ENCODE measurements at places on chromosomes 13 and 19.

GRCh38 chr19:33508941-33509614, 12.5 kb downstream of the PEPD start:
- peak; percentile 64 for DNase-seq

DNA sequence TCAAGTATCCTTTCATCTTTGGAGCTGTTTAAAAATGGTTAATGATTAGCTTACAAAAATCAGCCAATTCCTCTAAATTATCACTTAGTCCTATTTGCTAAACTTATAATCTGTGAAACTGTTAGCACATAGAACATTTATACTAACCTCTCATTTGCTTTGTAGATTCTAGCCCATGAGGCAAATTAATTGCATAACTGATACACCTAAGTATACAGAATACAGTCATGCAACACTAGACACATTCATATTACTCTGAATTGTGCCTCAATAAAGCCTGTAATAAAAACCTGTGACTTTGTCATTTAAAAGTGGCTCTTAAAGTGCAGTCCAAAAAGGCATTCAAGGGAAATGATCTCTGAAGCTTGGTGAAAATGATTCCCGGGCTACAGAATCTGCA, 21.0 kb downstream of the SERPINE3 start:
- no peak for DNase-seq

DNA sequence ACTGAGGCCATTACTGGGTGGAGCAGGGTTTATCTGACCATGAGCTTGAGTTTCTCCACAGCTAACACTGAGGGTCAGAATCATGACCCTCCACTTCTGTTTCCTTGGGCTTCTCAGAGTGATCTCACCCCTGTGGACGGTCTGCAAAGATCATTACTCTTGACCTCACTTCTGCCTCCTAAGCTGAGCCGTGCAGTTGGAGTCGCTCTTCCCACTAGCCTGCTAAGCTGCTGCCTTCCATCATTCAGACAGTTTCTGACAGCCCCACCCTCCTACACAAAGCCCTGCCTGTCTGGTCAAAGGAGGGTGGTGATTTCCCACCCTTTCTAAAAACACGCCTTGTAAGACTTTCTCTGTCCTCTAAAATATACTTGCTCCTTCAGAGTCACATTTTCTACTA, 9.3 kb upstream of the FRY start:
- DNase-seq = no peak

GRCh38 chr13:44211704-44212346, 161.8 kb upstream of the SERP2 start:
- DNase-seq = no peak

DNA sequence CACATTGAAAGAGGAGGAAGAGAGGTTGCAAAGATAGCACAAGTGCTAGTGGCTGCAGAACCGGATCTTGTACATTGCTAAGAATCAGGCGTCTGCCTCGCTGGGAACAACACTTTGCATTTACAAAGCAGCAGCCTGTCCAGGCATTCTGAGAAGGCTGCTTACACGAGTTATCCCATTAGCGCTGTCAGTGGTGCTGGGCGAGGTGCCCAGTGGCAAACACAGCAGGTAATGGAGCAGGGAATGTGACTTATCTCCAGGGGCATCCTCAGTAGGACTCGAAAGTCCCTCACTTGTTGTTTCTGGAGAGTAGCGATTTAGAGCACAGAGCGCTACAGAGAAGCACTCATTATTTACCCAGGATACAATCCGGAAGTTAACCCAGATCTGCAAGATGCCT, 209.6 kb downstream of the OLFM4 start:
- DNase-seq = no peak

- DNase-seq = peak; percentile 63
Measured at GRCh38 chr19:12777217-12778016, 2.1 kb upstream of the HOOK2 start.

- no peak for DNase-seq
Measured at GRCh38 chr13:30149248-30149647, 158.1 kb downstream of the KATNAL1 start.

DNA sequence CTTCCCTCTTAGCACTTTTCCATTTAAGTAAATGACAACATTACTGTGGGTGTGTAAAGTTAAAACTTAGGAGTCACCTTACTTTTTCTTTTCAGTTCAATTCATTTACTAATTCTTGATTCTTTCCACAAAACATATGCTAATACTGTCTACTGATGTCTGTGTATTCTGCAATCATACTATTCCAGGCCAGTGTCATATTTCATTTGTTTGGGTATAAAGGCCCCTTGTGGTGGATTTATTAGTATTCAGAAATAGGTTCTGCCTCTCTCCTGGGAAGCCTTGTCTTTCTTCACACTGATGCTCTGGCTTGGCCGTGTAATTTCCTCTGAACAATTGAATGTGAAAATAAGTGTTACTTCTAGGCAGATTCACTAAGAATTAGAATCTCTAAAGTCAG, 621.9 kb upstream of the SPRY2 start:
- no peak for DNase-seq
